ENCODE measurements at places on chromosomes 16 and 17.

GRCh38 chr17:82384051-82384729 lies 12.6 kb downstream of the UTS2R start:
- no peak for DNase-seq

DNA sequence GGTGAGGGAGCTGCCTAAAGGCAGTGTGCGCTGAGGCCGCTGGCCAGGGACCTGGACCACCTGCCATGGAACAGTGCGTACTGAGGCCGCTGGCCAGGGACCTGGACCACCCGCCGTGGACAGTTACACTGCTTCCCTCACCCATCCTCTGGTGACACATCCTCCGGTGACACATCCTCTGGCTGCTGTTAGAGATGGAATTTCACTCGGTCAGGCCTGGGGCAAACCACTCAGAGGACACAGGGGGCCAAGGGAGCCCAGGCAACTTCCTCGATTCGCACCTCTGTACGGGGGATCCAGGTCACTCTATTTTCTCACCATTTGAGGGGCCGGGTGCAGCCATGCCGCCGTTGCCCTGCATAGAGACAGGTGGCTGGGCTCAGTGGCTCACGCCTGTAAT lies 32.4 kb upstream of the RPTOR start:
- DNase-seq: peak; percentile 88

DNA sequence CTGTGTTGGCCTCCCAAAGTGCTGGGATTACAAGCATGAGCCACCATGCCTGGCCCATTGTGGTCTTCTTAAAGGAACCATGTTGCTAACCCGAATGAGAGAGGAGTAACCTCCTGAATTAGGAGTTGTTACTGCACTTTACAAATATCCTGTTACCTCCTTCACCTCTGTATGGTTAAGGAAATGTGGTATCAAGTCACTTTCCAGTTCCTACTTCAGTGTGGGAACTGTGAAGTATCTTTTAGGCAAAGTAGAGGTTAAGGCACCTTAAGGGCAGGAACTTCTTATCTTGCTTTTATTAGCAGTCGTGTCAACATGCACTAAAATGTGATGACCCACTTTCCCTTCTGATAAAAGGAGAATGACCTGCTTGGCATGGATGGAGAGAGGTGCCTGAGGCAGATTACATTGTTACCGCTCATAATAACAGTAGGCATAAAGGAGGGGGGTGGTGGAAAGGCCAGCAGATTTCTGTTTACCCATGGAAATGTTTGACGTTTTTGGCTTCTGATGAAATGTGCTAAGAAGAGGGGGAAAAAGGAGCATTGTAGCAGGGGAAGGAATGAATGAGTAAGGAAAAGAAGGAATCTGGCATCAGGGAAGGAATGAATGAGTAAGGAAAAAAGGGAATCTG lies 28.5 kb downstream of the FTO start:
- DNase-seq: no peak

- DNase-seq: no peak
Observed at GRCh38 chr17:56011406-56012131, 141.7 kb upstream of the ANKFN1 start.

GRCh38 chr17:50889528-50890118 lies 23.5 kb upstream of the TOB1 start:
- DNase-seq: no peak

DNA sequence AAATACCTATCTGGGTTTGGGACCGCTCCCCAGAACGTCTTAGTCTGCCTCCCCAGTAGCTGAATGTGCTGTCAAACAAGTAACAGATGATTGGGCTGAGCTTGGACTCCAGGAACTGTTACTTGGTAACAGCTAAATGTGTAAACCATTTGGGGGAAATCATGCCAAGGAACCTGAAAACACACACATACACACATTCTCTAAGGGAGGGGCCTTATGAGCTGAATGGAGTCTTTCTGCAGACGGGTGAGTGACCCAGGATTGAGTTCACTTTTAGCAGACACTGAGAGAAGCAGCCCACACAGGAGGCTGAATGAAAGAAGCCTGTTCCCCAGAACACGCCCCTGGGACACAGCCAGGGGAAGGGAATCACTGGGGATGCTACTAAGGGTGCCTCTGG lies 1.6 kb downstream of the ACLY start:
- peak; percentile 60 for DNase-seq

GRCh38 chr16:50263940-50264929 lies 2.1 kb upstream of the ADCY7 start:
- no peak for DNase-seq
